ENCODE measurements at places on chromosomes 4 and X. TPM values are rescaled to one million over a fixed set of nuclear protein-coding genes. Genes with fewer than 3 reads are reported as not detected.
A peak's percentile ranks its signal among the peaks of the same experiment; 100 is the strongest.

GRCh38 chr4:14856062-14856933 is 146.0 kb upstream of the CPEB2 start:
- peak overlapping the region; percentile 86 for H3K27ac ChIP-seq
- DNase-seq, result peak; percentile 88
- H3K36me3 ChIP-seq, result no peaks in the 10 kb centered on the region
- H3K4me1 ChIP-seq, result peaks cover 24% of the 10 kb centered on the region
- H3K4me3 ChIP-seq, result no peak overlapping the region
- H3K27me3 ChIP-seq, result peaks cover 19% of the 10 kb centered on the region

CXCL8 gene
- total RNA-seq, result not detected

MAGIX gene
- total RNA-seq, result 0.25 TPM

- H3K27ac ChIP-seq, result no peak overlapping the region
- H3K27me3 ChIP-seq, result no peaks in the 10 kb centered on the region
- no peaks in the 10 kb centered on the region for H3K36me3 ChIP-seq
- no peak for DNase-seq
- no peak overlapping the region for H3K4me3 ChIP-seq
These were observed 33.6 kb upstream of the ARX start for GRCh38 chrX:25049357-25049756.
